ENCODE measurements at places on chromosomes 16 and 17.

DNA sequence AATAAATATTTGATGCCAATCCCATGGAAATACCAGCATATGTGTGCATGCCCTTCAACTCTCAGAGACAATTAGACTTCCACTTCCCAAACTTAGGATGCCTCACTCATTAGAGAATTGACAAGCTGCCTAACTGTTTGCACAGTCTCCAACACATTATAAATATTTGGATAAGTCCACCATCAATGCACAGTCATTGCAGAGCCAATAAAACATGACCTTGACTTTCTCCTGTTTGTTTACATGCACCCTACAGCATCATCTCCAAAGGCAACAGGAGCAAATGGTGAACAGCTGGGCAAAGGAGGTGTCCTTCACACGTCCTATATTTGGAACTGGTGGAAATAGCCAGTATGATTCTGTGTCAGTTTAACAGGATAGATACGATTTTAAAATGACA lies 804.4 kb upstream of the RBFOX1 start:
- no peak for DNase-seq

DNA sequence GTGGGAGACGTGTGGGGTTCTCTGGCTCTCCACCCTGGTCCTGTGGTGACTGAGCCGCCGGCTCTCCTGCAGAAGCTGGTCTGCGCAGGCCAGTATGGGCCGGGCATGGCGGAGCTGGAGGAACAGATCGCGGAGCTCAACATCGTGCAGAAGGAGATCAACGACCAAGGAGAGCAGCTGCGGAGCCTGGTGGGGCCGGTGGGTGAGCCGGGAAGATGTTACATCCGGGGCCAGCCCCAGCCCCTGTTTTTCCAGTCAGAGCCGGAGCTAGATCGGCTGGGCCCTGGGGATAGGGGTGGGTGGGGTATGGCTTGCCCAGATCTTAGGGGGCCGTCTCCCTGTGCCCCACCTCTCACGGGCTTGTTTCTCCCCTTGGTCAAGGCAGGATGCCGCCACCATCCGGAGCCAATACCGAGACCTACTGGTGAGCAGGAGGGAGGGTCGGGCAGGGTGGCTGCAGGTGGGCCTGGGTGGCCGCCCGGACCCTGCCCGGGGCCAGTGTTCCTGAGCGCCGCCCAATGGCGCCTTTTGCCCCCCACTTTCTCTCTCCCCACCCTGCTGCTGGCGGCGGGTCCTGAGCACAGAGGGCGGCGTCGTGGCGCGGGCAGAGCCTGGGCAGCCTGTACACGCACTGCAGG lies 5.0 kb downstream of the EVPLL start:
- DNase-seq = no peak

DNA sequence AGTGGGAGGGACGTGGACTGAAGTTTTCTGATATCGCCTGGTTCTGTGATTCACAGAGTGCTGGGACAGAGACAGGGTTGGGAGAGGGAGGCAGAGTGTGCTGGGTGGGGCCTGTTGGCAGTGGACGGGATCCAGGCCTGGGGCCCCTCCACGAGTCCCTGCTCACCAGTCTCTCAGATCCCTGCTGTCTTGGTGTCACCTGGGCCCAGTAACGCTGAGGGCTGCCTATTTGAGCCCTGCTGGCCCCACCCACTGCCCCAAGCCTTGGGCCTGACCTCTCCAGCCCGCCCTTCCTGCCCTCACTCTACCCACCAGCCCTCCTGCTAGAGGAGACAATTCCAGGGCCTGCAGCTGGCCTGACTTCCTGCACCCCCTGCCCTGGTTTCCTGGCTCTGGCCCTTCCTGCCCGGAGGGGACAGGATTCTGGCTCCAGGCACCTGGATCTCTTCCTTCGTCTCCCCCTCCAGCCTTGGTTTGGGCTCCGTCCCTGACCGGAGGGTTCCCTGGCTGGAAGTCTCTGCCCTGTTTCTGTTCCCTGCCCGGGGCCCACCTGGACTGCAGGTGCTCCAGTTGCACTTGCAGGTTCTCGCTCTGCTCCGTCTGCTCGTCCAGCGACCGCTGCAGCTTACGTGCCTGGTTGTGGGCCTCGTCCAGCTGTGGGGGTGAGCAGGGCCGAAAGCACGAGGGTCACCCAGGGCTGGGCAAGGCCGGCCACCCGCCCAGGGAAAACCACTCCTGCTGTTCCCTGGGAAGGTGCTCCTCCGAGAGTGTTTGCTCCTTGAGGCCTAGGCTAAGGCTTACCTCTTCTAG lies 21.4 kb downstream of the CCDC102A start:
- no peak for DNase-seq

- DNase-seq = no peak
Observed at GRCh38 chr16:4947722-4948503, 10.2 kb upstream of the SEC14L5 start.

DNA sequence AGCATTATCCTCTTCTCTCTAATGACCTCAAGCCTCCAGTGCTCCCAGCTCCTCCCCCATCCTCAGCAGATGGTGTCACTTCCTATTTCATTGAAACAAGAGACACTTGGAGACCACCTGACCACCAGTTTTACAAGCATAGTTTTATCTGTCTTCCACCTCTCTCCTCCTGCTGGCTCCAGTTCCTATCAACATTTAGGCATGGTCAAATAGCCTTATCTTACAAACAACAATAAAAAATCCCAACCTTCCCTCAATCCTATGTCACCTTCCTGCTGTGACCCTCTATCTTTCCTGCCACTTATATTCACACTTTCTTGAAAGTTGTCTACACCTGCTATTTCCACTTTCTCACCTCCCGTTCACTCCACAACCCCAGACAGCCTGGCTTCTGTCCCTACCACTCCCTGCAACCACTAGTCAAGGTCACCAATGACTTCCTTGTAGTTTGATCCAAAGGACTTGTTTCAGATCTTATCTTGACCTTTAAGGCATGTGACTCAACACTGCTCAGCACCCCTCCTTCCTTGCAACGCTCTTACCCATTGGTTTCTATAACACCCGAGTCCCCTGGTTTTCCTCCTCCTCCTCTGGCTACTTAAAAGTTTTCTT lies 4.3 kb upstream of the NTN1 start:
- DNase-seq = no peak

GRCh38 chr17:8503368-8503767 lies 67.7 kb downstream of the NDEL1 start:
- DNase-seq = no peak

DNA sequence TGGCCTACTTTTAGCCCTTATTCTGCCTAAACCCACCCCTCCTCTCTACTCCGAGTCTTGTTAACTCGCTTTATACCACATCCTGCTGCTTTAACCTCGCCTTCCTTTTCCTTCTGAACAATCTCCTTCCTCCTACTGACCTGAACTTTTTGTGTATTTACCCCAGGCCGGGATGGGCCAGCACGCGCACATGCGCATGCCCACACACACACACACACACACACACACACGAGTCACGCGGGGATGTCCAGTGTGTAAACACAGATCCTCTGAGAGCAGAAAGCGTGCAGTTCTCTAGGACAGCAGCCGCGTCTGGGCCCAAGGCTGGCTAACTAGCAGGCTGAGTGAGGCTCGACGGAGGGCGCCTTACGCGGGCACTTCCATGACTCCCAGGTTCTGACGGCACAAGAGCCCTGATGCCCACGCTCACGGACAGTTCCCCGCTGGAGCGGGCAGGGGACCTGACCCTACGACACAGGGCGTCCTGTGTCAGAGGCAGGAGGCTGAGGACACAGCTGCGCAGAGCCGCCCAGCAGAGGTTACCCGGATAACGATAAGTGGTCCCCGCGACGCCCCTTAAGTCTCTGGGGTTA lies 610 bp downstream of the PIK3R5 start:
- no peak for DNase-seq

- no peak for DNase-seq
Observed at GRCh38 chr16:53055541-53056391, 975 bp downstream of the CHD9 start.

DNA sequence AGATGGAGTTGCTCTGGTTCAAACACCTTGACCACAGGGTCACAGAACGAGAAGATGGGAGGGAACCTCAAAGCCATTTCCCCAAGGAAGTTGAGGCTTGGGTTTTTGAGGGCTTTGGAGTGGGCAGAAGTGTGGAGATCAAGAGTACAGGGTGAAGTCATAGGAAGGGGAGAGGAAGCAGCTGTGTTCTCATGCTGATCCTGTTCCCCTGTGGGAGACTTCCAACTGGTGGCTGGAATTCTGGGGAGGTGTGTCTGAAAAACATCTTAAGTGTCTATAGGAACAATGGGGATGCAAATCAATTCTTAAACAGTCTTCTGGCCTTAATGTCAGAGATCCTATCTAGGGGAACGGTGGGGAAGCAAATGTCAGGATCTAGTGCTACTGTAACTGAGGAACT lies 38.8 kb upstream of the HSBP1 start:
- no peak for DNase-seq

DNA sequence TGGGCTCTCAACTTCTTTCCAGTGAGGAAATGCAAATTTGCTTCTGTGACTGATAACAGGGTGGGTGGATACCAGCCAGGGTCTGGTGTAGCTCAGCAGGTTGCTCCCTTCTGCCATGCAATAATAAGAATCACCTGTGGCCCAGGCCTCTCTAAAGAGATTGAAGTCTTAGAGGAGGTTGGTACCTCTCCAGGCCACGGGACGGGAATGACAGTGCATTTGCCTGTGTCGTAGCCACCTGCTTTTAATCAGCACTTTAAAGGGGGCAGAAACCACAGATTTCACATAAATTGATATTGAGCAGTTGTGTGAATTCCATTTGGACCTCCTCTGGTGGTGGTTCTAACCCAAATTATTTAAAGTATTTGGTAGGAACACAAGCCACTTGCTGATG lies 246.9 kb downstream of the PRKCA start:
- no peak for DNase-seq

GRCh38 chr17:17507465-17508011 lies 11.3 kb upstream of the RASD1 start:
- DNase-seq = no peak

DNA sequence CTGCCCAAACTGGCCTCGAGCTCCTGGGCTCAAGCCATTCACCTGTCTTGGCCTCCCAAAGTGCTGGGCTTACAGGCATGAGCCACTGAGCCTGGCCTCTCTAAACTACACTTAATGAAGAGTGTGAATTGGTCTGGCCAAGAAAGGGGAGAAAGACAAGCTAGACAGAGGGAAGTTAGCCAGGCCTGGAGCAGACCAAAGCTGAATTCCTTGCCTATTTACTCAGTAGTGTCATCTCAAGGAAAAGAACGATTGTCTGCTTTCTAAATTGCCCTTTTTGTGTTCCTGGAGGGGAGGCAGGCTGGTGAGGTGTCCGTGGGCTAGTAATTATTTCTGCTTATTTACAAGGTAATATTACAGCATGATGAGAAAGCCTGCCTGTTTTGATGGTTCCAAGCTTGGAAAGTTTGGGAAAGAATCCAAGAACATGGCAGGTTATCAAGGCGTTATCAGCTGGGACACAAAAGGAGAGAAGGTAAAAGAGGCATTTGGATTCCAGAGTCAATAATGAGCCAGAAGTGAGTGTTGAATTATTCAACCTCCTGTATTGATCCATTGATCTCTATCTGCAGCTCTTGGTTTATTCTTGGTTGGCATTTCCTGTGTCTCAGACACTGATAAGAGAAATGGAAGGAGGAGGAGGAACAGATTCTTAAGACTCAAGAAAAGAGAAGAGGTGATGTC lies 6.3 kb upstream of the CBFB start:
- DNase-seq = no peak

DNA sequence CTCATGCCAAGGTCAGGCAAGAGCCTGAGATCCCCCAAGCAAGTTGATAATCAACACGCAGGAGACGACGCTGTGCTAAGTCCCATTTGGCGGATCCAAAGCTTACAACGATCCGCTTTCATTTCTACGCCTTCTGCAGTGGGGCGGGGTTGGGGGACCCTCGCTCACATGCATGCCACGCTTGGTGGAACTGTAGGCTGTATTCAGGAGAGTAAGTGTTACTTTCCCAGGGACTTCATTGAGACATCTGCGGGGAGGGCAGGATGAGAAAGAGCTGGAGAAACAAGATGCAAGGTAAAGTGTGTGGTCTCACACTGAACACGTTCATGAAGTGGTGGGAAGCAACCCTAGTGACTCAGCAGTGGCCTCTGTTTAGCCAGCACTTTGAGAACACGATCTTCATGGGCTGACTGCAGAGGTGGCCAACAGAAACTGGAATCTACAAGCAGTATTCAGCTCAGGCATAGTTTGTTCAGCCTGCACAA lies 100.5 kb downstream of the XYLT1 start:
- DNase-seq = no peak

DNA sequence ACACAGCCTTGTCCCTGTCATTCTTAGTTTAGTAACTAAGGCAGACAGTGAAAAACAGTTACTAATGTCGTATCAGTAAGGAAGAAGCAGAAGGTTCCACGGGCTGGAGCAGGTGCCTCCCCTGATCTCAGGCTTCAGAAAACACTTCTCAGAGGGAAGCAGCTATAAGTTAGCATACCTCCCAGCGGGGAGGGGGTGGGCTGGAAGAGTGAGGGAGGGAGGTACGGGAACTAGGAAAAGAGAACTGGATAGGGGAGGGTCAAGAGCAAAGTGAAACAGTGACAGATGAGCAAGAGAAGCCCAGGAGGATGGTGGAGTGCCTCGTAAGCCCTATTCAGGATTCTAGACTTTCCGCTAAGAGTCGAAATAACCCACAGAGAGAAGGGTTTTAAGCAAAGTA lies 186.3 kb upstream of the XYLT1 start:
- no peak for DNase-seq

DNA sequence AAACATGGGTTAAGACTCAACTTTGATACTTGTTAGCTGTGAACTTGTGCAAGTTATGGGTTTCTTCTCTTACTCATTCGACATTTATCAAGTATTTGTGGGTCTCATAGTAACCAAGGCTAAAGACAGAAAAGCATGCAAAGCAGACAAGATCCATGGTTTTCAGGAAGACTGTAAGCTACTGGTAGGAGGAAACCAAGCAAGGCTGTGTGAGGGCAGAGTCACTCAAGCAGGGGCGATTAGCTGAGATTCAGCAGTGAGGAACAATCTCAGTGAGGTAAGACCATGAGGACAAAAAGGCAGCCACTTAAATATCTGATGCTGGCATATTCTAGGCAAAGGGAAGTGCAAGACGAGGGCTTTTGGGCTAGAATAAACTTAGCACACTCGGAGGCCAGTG lies 29.5 kb downstream of the MBTD1 start:
- DNase-seq = no peak

GRCh38 chr16:8517280-8517679 lies 73.0 kb downstream of the TMEM114 start:
- DNase-seq = no peak

GRCh38 chr17:80645706-80646325 lies 101.2 kb downstream of the RPTOR start:
- no peak for DNase-seq

- no peak for DNase-seq
Observed at GRCh38 chr17:4177806-4178205, 34.8 kb downstream of the CYB5D2 start.

GRCh38 chr17:13055131-13055530 lies 37.3 kb upstream of the ELAC2 start:
- DNase-seq = no peak

DNA sequence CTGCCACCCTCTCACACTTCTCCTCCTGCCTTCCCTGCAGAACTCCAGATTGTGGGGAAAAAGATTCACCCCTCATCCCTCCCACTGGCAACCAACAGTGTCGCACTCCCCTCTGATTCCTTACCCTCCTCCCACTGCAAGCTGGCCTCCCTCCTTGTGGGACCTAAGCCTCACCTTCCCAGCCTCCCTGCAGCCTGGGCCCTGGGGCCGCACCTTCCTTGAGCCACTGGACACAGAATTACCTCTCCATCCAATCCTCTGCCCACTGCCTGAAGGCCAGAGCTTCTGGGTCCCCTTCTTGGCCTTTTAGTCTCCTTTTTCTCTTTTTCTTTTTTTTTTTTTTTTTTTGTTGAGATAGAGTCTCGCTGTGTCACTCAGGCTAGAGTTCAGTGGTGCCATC lies 33.9 kb downstream of the NGFR start:
- DNase-seq = no peak

- no peak for DNase-seq
Observed at GRCh38 chr17:75847614-75848522, 3.7 kb upstream of the UNC13D start.
